ENCODE measurements at places on chromosomes 3 and 15. TPM values are rescaled to one million over a fixed set of nuclear protein-coding genes. Genes with fewer than 3 reads are reported as not detected.

- DNase-seq = no peak
Observed at GRCh38 chr3:116188231-116188785, 257.0 kb downstream of the LSAMP start.

- no peak for DNase-seq
Observed at GRCh38 chr3:31777092-31777491, 204.0 kb downstream of the OSBPL10 start.

DNA sequence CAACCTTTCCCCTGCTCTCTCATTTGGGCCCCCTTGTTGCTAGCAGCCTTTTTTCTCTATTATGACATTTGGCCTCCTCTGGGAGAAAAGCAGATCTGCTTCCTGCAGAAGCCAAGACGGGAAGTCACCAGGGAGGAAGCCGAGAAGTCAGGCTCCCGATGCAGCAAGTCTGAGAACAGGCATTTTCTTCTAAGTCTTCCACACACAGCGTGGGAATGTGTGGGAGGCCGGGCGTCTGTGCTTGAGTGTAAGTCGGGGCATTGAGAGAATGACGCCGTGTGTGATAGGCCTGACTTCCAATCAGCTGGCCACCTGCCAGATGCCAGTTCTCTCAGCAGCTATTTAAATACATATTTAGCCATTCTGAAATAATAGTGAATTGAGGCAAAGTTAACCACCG lies 75.8 kb upstream of the FAM98B start:
- DNase-seq = no peak

GRCh38 chr15:88250826-88251225 lies 5.7 kb downstream of the NTRK3 start:
- DNase-seq = no peak

POPDC2 gene
- total RNA-seq = 3.5 TPM

DNA sequence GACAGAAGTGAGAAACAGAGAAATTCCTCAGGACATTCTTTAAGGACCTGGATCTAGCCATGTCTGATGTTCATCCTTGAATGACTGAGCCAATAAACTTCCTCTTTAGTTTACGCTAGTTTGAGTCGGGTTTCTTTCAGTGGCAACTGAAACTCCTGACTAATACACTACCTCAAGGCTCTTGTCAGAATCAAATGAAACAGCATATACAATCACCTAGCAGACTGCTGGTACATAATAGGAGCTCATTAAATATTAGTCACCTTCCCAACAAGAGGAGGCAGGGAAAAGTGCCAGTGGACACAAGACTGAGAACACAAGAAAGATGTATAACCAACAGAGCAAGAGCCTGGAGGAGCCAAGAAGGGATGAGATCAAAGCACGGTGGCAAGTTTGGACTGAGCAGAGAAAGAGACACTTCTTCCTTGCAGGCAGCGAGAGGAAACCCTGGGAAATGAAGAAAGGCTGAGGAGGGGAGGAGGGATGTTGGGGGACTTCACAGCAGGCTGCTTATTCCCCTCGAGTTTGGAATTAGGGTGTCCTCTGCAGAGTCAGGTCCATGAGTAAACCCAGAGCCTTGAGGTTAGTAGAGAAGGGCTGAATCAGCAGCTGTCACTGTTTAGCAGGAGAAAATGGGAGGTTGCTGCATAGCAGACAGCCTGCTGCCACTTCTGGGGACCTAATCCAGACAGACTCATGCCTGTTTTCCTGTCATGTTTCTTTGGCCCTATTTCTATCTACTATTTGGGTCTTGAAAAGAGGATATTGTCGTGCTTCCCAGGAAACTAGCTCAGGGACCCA lies 73.3 kb downstream of the MRPL46 start:
- no peak for DNase-seq

ITGB5 gene
- total RNA-seq = 0.85 TPM

LRRC2 gene
- 0.91 TPM for total RNA-seq

ALDH1L1 gene
- total RNA-seq = not detected

Data from CD4-positive, alpha-beta T cell (primary cell).